Esophagus mucosa (tissue), 1 donor: ENCODE measurements at places on chromosomes 7 and 10.
A peak's percentile ranks its signal among the peaks of the same experiment; 100 is the strongest.

- ATAC-seq: no peak
Observed at GRCh38 chr10:122301055-122301810, 30.1 kb downstream of the BTBD16 start.

GRCh38 chr10:103492655-103493261 lies 747 bp upstream of the NEURL1 start:
- ATAC-seq: no peak

DNA sequence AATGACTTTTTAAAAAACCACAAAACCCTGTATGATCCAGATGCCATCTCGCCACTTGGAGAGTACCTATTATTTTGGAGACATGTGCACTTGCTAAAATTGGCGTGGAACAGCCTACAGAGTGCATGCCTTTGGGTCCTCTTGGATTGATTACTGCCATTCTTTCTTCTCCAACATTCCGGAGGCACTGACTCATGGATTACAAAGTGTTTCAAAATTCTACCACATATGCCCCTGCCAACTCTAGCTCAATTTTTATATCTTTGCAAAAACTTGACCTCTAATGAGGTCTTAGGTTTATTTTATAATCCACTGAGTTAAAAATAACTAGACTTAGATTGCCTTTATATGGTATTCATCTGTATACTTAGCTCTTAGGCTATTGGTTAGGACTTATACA lies 55.8 kb upstream of the KIF5B start:
- ATAC-seq: no peak

GRCh38 chr7:91566402-91566732 lies 302.1 kb downstream of the FZD1 start:
- ATAC-seq: no peak

DNA sequence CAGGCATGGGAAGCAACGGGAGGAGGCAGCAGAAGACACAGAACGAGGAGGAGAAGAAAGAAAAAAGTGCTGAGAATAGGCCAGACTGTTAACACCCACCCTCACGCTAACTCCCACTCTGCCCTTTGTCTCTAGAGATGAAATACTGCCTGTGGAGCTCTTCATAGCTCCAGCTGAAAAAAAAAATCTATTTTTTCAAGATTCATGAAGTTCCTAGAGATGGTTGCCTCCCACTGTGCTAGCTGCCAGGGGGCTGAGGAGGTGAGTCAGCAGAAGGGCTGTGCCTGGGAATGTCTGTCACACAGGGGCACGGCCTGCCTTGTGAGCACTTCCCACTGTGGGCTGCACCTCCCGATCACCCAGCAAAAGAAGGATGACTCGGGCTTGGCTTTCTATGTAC lies 144.5 kb downstream of the RNF216 start:
- ATAC-seq: peak; percentile 75
